Cortex of kidney (tissue), 1 donor: ENCODE measurements at places on chromosomes 11 and 22.

- no peak for DNase-seq
Observed at GRCh38 chr22:23849009-23850006, 8.4 kb upstream of the SLC2A11 start.

DNA sequence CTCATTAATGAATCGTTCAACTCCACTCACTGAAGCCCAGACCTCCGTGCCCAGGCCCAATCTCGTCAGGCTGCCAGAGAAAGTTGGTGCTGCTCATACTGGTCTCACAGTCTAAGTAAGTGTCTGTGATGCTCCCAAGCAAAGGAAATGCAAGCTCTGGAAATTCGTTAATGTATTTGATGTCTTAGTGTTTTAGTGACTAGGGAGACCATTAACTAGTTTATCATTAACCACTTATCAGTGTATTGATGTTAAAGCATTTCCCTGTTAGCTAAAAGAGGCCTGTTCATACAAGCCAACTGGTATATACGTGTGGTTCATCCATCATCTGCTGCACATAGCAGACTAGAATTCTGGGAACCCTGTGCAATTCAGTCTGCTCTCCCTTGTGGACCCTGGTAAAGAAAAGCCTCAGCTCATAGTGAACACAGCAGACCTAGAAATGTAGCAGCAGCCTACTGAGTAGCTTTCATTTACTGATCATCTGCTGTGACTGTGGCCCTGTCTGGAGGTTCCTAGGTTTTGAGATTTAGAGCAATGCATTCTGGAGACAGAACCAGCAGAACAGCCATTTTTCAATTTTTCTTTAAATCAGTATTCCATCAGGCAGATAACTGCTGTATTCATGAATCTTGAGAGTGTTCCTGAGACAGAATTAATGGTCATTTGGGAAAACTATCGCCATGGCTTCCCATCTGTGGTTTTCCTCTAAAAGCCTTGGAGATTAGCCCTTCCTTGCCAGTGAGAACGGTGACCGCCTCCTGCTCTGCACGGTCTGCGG, 15.7 kb upstream of the AIFM3 start:
- no peak for DNase-seq

DNA sequence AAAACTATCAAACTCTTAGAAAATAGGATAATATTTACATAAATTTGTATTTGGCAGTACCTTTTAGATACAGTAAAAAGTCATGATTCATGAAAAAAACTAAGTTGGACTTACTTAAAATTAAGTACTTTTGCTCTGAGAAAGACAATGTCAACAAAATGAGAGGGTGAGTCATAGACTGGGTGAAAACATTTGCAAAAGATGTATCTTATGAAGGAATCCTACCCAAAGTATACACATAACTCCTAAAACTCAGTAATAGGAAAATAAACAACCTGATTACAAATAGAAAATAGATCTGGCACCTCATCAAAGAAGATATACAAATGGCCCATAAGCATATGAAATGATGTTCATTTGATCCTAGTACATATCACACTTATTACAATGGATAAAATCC, 1154.6 kb downstream of the JRKL start:
- DNase-seq, result no peak

- no peak for DNase-seq
Observed at GRCh38 chr11:62360685-62361084, 23.4 kb downstream of the ASRGL1 start.

DNA sequence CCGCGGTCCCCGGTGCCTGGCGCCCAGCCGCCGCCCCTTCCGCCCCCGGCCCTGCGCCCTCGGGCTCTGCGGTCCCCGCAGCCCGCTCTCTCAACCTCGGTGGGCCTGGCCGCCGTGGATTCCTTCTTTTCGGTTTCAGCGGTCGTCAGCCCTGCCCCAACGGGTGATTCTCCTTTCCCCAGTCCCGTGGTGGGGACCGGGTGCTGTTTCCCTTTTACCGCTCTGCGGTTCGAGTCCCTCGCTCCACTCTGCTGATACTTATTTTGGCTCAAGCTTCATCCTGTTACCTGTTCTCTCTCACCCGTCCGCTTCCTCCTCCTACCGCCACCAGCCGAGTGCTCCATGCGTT, 494 bp downstream of the ZDHHC5 start:
- no peak for DNase-seq

GRCh38 chr22:27206374-27207133, 549.2 kb downstream of the MIAT start:
- DNase-seq, result no peak

- no peak for DNase-seq
Observed at GRCh38 chr11:65355776-65356393, 1.3 kb downstream of the TIGD3 start.

DNA sequence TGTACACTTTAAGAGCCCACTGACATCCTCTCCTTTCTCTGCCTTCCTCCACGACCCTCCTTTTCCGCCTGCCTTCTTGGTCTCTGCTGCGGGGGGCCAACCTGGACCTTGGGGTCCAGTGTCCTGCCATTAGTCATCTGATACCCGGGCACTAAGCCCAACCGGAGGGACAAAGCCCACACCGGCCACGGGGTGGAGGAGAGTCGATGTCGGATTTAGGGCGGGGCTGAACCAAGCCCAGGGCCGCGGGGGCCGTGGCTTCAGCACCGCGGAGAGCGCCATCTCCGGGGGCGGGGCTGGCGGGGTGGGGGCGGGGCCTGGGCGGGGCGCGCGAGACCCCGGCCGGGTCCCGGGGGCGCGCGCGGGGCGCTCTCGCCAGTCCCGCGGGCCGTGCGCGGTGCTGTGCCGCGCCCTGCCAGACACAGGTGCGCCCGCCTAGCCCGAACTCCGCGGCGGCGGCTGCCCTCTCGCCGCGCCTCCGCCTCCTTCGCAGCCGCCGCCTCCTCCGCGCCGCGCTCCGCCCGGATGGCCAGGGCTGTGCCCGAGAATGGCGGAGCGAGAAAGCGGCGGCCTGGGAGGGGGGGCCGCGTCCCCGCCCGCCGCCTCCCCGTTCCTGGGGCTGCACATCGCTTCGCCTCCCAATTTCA, at the start of gene MAPK8IP1:
Gene MAPK8IP1, plus strand, starts transcription at position 378 of the 647 bp plus-strand sequence. Its CDS starts 170 bp downstream, at position 548.
- DNase-seq, result no peak

DNA sequence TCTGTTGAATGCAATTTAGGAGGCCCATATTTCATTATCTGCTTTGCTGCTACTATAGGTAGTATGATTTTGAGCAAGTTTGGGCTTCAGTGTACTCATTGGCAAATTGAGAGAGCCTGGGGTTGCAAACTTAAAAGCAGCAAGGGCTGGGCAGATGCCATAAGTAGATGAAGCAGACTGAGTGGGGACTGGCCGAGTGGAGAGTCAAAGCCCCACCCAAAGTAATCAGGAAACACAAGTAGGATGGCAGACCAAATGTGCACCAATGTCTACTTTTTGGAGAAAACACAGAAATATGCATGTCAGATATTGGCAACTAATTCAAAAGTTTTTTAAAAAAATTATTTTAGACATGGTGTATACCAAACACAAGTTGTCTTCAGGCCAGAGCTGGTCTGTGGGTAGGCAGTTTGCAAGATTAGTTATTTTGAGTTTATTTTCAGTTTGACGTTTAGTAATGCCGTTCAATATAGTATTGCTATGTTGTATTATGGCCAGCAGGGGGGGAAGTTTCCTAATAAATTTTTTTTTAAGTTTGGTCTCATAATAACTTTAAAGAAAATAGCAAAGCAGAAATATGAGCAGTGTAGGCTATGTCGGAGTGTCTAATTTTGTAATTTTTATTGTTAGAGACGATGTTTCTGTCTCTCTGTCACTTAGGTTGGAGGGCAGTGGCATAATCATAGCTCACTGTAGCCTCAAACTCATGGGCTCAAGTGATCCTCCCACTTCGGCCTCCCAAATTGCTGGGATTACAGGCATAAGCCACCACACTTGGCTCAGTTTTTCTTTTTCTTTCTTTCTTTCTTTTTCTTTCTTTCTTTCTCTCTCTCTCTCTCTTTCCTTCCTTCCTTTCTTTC, 105.1 kb downstream of the HIPK3 start:
- no peak for DNase-seq

DNA sequence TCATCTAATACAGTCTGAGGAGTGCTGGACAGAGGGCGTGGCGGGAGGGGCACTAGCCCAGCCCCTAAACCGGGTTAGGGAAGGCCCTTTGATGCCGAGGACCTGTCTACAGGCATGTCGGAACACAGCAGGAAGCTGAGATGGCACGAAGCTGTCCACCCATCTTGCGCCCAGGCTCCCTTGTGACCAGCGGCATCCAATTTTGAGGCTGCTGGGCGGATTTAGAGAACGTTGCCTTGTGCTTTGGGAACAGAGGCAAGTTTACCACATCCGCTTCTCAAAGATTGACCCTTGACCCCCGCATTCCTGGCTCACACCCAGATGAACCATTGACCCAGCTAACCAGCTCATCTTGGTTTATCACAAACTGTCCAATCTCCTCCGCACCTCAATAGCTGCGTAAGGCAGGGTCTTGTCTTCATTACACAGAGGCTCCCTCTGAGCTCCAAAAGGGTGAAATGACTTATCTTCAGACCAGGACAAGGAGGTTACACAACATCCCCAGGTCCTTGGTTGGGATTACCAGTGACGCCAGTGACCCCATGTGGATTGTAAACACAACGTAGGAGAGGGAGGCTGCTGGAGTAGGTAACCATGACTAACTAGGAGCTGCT, 4.5 kb downstream of the FAM83F start:
- no peak for DNase-seq

GRCh38 chr11:93988455-93988854, 32.7 kb upstream of the HEPHL1 start:
- no peak for DNase-seq

- DNase-seq, result no peak
Observed at GRCh38 chr11:59555601-59556114, 44.3 kb downstream of the OR4D9 start.

DNA sequence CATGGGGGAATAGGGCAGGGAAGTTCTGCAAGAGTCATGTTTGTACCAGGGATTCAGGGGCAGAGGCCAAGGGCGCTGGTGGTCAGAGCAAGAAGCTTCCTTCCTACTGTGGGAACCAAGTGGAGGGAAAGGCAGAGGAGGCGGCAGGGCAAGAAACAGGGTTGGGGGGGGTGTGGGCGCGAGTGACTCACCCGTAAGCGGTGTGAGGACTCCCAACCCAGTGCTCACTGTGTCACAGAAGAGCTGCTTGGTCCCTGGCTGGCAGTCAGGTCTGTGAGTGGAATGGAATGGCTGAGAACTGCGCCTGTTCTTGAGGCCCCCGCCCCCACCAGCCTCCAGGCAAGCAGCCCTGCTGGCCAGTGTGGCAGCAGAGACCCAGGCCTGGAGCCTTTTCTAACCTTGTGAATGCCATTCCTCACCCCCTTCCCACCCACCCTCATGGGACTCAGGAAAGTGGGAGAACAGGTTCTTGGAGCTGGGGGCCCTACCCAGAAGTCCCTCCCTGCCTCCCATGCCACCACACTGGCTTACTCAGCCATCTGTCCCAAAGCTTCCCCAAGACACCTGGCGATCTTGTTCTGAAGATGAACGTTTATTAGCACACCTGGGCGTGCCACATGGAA, 4.7 kb downstream of the LRRC10B start:
- DNase-seq, result no peak

DNA sequence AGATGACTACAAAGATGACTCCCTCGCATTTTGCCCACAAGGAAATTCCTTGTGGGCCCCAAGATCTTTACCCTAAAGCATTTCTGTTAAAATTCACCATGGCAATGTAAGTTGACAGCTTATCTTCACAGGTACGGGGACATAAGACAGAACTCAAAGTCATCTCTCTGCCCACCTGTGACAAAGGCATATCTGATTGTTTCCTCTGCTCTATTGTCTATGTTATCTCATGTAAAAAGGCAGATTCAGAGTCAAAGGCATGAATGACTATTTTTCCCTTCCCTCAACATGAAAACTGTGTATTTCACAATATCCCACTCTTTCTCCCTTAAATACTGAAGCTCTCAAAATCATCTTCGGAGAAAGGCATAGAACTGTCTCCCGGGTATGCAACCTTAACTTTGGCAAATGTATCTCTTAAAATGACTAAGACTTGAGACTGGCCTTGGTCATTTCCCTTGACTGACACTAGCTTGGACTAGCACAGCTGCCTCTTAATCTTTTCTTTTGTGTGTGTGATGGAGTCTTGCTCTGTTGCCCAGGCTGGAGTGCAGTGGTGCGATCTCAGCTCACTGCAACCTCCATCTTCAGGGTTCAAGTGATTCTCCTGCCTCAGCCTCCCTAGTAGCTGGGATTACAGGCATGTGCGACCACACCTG, 103.2 kb downstream of the MICAL3 start:
- DNase-seq, result no peak

DNA sequence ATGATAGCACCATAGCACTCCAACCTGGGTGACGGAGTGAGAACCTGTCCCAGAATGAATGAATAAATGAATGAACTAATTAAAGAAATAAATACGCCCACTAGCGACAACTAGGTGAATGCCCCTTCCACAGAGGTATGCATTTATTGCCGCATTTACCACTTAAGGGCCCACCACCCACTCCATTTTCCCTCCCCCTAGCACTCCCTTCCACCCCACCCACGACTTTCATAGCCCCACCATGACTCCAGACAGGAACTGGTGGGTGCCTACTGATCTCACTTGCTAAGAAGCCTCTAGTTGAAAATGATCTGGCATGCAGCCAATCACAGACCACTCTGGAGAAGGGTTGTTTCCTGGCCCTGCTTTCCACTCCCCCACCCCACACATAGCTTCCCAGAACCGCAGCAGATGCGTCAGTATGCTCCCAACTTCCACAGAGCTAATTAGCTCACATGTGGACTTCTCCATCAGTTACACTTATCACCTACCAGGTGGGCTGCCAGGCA, 167.6 kb downstream of the WT1 start:
- no peak for DNase-seq

- no peak for DNase-seq
Observed at GRCh38 chr11:102267609-102268008, 49.7 kb upstream of the BIRC3 start.

DNA sequence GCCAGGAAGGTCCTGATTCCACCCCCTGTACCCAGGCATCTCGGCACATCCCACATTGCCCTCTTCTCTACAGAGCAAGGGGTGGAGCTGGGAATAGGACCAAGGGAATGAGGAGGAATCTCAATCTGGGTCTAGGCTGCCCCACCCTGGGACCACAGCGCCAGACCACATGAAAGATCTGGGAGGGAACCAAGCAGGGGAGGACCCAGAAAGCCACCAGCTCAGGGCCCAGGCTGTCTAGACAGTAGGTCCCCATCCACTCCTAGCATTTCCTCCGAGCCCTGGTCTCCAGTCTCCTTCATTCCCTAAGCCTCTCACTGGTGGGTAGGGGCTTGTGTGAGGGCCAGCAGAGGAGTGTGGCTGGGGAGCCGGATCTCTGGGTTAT, 11.6 kb downstream of the PHLDB1 start:
- DNase-seq, result no peak

DNA sequence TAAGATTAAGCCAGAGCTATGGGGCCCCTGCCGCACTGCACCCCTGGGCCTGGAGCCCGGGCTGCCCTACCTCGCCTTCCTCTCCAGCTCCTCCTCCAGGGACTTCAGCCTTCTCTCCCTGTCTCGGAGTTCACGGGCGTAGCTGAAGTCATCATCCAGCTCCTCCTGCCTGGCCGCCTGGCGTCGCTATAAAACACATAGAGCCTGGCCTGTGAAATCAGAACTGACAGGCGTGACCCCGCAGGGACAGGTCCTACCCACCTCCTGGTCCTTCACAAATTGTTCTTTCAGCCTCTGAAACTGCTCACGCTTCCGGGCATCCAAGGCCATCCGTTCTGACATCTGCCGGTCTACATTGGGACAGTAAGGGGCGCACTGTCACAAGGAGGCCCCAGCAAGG, 20.8 kb downstream of the TUBGCP6 start:
- DNase-seq, result no peak
